ENCODE measurements at places on chromosomes 13 and 19. TPM values are rescaled to one million over a fixed set of nuclear protein-coding genes. Genes with fewer than 3 reads are reported as not detected.

The ELAVL3 gene
- not detected for total RNA-seq

GRCh38 chr13:39095500-39095899 lies 57.2 kb downstream of the NHLRC3 start:
- no peak for DNase-seq

- no peak for DNase-seq
Measured at GRCh38 chr19:17256130-17256529, 8.4 kb downstream of the USHBP1 start.

GRCh38 chr13:44719857-44720671 lies 143.9 kb upstream of the TSC22D1 start:
- no peak for DNase-seq

GRCh38 chr19:48698046-48698445 lies 2.3 kb downstream of the FUT2 start:
- DNase-seq, result no peak

DNA sequence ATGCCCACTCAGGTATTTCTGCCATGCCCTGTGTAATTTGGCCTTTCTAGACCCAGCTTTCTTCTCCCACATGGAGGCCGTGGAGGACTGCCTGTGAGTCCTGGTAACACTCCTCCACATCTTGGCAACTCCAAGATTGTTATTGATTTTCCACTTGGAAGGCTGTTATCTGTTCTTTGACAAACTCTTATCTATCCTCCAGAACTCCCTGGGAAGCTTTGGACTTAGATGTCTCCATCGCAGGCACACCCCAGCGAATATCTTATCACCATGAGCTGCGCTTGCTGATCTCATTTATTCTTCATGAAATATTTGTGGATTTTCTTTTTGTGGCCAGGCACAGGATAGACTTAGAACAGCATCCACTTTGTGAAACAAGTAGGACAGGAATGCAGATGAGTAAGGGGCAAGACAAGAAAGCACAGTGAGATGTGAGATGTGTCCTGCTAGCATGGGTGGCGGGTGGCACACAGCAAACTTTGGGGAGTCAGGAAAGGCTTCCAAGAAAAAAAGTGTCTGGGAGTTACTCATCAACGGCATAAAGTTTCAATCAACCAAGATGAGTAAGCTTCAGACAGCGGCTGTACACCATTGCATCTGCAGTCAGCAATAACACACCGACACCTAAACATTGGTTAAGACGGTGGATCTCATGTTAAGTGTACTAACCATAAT lies 84.5 kb upstream of the IRS2 start:
- DNase-seq, result no peak

All from omental fat pad (tissue), 4 donors.